ENCODE measurements at places on chromosomes 11 and 22.

- DNase-seq, result no peak
Observed at GRCh38 chr11:95466416-95466815, 235.4 kb upstream of the SESN3 start.

DNA sequence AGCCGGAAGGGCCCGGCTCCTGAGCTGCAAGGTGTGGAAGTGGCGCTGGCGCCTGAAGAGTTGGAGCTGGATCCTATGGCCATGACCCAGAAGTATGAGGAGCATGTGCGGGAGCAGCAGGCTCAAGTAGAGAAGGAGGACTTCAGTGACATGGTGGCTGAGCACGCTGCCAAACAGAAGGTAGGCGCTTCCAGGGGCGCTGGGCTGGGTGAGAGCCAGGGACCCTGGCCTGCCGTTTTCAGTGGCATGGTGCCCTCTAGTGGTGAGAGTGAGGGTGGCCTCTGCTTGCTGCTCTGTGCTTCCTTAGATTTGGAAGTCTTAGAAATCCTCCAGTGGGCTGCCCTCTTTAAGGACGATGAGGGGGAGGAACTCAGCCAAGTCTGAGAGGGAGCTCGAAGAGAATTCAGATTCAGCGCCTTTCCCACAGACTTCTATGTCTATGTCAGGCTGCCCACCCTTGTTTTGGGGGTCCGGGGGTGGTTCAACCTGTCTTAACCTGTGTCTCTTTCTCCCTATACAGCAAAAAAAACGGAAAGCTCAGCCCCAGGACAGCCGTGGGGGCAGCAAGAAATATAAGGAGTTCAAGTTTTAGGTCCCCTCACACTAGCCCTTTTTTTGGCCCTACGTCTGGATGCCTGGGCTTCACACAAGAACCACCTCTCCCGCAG, 1.8 kb upstream of the PACS1 start:
- peak; percentile 85 for DNase-seq

DNA sequence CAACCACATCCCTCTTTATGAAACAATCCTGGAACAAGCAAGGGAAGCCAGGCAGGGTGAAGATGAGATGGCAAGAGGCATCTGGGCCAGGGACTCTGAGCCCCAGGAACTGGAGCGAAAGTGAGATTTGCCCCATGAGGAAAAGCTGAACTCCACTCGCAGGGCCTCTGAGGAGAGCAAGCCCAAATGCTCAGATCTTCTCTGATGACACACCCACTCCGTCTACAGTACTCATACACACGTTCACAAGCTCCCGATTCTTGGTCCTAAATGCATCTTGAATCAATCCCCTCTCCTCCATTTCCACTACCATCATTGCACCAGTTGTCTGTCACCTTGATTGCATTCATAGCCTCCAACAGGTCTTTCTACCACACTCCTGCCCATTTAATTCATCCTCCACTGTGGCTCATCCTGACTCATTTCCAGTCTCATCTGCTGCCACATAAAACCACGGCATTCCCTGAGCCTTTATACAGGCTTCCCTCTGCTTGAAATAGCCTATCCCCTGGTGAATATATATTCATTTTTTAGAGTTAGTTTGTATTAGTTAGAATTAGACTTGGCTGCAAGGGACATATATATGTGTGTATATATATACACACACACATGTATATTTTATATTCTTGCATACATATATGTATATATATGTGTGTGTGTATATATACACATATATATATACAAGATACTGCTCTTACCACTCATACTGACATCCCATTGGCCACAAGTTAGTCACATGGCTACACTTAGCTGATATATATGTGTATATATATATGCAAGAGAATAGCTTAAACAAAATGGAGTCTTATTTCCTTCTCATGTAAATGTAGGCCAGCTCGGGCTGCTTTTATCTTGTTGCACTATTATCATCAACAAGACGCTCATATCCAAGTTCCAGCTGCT, 1.4 kb upstream of the APOA5 start:
- DNase-seq, result no peak

GRCh38 chr11:118401880-118402590, 629 bp downstream of the ATP5MG start:
- no peak for DNase-seq

DNA sequence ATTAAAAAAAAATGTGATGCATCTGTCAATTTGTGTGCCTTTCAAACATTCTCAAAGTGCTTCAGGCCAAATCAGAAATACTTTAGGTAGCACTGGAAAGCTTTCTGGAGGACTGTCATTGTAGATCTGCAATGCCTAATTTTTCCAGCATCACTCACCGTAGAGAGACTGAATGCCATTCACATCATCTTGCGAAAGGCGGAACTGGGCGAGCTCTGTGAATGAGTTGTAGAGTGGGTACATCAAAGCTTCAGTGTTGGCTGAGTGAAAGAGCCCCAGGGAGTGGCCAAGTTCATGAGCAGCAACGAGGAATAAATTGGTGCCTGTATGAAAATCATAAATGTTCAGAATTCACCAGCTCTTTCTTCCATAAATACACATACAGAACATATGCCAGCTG, 4.0 kb downstream of the MMP10 start:
- no peak for DNase-seq

DNA sequence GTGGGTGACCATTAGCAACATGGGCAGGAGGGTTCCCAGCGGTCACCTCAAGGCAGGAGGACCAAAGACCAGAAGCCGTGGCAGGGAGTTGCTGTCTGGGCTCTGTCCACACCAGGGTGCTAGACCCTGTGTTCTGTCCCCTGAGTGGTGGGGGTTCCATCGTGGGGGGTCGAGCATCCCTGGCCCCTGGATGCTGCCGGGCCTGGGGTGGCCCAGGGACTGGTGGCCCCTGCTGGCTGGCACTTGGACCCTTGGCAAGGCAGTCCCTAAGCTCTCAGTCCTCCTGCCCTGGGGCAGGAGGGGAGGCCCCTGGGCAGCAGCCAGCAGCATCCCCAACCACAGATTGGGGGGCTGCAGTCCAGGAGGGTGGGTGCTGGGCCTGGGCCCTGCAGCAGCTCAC, 13.4 kb upstream of the ARHGAP8 start:
- no peak for DNase-seq

GRCh38 chr11:205221-206001, 1.8 kb downstream of the BET1L start:
- no peak for DNase-seq

- DNase-seq, result no peak
Observed at GRCh38 chr11:68189082-68189481, 24.0 kb downstream of the KMT5B start.

GRCh38 chr11:62393061-62393611, 25.7 kb upstream of the SCGB1A1 start:
- no peak for DNase-seq

GRCh38 chr11:61254403-61255025, 13.5 kb downstream of the PGA5 start:
- DNase-seq, result peak; percentile 56

GRCh38 chr22:39176143-39176713, 23.7 kb upstream of the CBX7 start:
- DNase-seq, result peak; percentile 78

DNA sequence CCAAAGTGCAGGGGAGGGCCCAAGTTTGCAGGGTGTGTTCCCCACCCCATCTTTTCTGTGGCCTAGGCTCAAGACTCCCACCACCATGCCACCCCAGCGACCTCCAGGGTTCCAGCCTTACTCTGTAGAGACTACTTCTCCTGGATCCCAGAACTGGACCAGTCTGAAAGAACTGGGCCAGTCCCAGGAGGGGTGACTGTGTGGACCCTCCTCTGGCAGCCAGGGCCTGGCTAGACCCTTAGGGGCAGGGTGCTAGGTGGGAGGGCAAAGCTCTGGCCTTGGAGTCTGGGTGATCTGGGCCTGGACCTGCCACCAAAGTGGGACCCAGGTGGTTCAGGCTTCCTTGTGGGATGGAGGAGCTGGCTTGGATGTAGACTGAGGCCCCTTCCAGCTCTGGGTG, 41.8 kb upstream of the ACCSL start:
- DNase-seq, result no peak

DNA sequence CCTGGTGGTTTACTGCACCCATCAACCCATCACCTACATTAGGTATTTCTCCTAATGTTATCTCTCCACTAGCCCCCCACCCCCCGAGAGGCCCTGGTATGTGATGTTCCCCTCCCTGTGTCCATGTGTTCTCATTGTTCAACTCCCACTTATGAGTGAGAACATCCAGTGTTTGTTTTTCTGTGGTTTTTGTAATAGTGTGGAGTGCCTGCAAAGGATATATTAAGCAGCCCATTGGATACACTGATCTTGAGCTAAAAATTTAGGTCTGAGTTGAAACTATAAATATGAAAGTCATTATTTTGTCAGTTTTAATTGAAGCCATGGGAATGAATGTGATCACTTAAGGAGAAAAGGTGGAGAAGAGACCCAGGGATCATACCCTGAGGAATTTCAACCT, 23.0 kb downstream of the MRPL48 start:
- DNase-seq, result no peak

DNA sequence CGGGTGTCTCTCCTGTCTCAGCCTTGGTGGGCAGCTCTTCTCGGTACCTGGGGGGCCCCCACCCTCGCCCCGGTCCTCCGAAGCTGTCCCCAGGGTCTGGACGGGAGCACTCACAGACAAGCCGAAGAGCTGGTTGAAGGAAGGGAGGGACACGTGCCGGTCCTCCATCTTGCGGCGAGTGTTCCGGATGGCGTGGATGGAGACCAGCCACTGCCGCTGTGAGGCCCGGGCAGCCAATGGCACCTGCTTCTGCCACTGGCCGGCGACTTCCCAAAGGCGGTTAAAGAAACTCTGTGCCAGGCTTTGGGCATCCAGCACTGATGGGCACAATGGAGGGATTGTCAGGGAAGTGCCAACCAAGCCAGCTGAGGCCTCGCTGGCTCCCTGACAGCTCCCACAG, 18.7 kb downstream of the PPM1F start:
- DNase-seq, result no peak

- DNase-seq, result no peak
Observed at GRCh38 chr11:2002042-2002776, 4.6 kb upstream of the H19 start.

GRCh38 chr11:70467201-70468085, 69.1 kb downstream of the CTTN start:
- peak; percentile 51 for DNase-seq

DNA sequence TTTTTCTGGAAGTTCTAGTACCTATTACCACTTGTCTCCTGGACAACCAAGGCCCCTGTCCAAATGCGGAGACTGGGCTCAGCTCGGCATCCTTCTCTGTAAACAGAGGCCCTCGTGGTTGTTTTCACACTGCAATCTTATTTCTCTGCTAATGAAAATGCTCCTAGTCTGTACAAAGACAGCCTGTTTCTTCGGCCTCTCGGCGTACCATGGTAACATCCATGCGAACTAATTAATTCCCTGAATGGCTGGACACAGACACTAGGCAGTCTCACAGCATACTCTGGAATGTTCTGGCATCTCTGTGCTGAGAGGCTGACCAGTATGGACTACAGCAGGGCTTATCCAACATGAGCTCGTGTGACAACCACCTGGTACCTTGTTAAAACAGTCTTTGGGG, 5.7 kb downstream of the POLR3H start:
- no peak for DNase-seq

DNA sequence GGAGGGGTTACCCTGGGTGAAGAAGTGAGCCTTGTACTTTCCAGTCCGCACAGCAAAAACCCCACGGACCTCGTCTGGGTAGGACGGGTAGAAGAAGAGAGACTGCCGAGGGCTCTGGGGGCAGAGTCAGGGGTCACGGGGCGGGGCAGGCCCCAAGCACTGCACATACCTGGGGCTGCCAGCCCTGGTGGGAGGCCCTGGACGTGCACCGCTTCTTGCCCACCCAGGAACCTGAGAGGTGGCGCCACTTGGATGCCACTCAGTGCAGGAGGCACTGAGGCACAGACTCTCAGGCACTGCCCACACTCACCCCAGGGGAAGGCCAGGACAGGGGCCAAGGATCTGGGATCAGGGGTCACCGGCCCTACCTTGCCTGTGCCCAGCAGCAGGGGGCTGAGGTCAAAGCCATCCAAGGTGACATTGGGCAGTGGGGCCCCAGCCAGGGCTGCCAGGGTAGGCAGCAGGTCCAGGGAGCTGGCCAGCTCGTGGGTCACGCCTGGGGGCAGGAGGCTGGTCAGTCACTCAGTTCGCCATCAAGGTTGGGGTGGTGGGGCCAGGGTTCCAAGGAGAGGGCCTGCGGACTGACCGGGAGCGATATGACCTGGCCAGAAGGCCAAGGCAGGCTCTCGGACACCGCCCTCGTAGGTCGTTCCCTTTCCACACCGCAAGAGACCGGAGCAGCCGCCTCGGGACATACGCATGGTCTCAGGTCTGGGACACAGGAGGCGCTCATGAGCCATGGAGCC, 2.2 kb downstream of the ARSA start:
- no peak for DNase-seq

- no peak for DNase-seq
Observed at GRCh38 chr22:19986011-19986409, 30.6 kb downstream of the ARVCF start.

- no peak for DNase-seq
Observed at GRCh38 chr22:43956805-43957463, 1.7 kb downstream of the SAMM50 start.

DNA sequence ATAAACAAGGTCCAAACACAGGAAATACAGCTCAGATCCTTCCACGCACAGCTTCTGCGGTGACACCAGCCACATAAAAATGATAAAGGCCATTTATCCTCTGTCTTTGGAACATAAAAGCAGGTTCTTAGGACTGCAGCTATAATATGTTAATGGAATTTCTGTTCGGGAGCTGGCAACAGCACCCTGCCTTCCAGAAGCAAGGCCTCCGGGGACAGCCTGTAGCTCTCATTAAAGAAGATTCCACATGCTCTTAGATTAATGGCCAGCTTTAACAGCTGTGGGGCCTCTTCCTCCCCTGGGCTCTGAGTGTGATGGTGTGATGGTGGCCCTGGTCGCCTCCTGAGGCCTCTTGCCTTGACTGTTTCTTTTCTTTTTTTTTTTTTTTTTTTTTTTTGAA, 137.3 kb downstream of the CACNA1I start:
- no peak for DNase-seq

GRCh38 chr11:11540157-11540556, 81.6 kb downstream of the GALNT18 start:
- no peak for DNase-seq

DNA sequence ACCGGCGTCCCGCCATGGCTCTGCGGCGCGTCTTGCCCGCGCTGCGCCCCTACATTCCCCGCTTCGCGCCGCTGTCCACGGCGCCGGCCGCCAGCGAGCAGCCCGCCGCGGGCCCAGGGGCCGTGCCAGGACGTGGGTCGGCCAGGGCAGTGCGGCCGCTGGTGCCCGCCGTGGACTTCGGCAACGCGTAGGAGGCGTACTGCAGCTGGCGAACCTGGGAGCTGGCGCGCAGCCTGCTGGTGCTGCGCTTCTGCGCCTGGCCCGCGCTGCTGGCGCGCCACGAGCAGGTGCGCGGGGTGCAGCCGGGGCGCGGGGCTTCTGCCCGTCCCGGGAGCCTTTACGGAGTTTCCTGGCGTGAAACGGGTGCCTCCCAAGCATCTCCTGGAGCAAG, 20.1 kb downstream of the DGCR6L start:
- DNase-seq, result peak; percentile 79

- no peak for DNase-seq
Observed at GRCh38 chr22:17984114-17984513, 40.2 kb downstream of the MICAL3 start.

DNA sequence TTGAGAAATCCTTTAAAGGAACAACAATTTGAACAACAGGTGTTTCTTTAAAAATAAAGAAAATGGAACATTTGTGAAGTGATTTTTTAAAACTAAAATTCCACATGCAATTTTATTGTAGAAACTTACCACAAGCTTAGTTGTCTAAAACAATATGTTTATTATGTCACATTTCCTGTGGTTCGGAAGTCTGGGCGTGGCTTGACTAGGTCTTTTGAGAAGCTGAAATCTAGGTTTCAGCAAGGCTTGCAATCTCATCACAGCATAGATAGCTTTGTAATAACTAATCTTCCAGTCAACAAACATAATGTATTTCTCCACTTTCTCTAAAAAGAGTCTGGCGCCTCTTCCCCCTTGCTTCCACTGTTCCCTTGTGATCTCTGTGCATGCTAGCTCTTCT, 27.0 kb downstream of the MS4A6A start:
- no peak for DNase-seq

Data from thyroid gland (tissue), 4 donors.